ENCODE measurements at places on chromosomes 3 and 15.

- no peak for DNase-seq
Measured at GRCh38 chr3:45021524-45022297, 4.4 kb upstream of the CLEC3B start.

GRCh38 chr3:50299929-50300680 lies 900 bp upstream of the HYAL3 start:
- DNase-seq: peak; percentile 67

GRCh38 chr15:98896002-98896721 lies 111.4 kb downstream of the PGPEP1L start:
- peak; percentile 83 for DNase-seq

- DNase-seq: no peak
Measured at GRCh38 chr3:143239031-143239430, 119.5 kb downstream of the CHST2 start.

DNA sequence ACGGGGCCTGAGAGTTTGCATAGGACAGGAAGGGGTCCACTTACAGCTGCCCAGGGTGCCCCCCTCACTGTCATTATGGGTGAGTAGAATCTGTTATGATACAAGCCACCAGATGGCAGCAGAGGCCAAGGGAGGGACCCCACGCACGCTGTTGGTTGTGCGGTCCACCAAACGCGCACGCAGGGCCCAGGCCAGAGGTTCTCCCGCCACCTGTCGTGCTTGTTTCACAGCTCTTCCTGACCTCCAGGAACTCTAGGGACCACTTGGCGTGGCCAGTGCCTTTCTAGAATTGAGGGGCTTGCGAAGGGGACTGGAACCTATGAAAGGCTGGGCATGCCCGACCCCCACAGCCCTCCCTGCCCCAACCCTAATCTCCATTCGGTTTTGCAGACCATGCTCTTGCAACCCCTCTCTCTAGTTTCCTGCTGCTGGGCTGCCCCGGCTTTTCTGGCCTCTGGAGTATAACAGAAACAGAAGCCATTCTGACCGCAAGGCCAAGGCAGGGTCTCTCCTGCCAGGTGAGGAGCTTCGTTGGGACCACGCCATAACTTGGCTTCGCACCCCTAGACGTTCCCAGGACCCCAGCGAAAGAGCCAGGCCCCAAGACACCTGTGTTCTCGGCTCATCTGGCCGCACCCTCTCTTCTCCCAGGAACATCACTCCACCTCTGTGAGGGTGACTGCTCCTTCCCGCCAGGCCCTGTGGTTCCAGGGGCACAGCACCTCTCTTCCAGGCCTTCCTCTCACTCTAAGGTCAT lies 46.0 kb downstream of the ALDH1L1 start:
- peak; percentile 64 for DNase-seq

DNA sequence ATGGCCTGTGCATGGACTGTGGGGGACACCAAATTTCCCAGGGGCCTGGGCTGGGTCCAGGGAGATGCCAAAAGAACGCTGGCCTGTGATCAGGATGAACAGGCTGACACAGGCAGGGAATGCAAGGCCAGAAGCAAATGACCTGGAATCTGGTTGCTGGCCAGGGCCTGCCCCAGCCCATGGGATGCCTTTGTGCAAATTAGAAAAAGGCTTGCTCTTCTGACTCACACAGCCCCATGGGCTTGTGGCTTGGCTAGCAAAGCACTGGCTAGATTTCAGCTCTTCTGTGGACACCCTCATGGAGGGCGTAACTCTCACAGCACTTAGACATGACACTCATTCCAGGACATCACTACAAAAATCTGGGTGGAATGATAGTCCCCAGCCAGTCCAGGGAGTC lies 356.0 kb downstream of the SHQ1 start:
- peak; percentile 88 for DNase-seq

- no peak for DNase-seq
Measured at GRCh38 chr3:53795176-53795575, 51.0 kb downstream of the CHDH start.

DNA sequence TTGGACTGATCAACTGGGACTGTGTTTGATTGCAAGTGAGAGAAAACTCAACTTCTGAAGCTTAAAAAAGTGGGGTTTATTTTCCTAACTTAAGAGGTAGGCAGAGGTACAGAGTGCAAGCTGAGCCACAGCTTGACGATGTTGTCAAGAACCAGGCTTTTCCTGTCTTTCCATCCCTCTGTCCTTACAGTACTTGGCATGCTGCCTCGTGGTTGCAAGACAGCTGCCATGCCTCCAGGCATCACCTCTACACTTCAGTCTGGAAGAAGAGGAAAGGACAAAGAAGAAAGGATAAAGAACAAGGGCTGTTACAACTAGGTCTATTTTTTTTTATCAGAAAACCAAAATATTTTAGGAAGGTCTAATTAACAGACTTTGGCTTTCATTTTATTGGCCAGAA lies 51.8 kb upstream of the GALNT15 start:
- peak; percentile 37 for DNase-seq
